CD4-positive, alpha-beta memory T cell (primary cell): ENCODE measurements at places on chromosomes 12 and 14.

GRCh38 chr12:47800582-47800981 is 19.1 kb downstream of the HDAC7 start:
- no peak for DNase-seq

- no peak for DNase-seq
Observed at GRCh38 chr14:68386950-68387779, 405.7 kb downstream of the ZFP36L1 start.

DNA sequence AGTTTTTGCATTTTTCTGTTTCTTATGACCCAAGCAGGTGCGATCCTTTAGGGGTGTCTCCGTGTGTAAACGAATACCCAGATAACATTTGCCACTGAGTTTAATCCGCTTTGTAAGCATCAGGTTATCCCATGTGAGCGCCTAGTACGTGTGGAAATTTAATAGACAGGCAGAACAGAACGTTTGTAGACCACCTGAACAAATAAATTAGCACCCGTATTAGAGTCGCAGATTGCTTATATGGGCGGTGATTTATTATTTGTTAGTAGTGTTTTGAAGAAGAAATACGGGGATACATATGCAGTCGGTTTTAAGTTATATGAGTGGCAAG is 325 bp downstream of the C12orf60 start:
- DNase-seq: no peak

DNA sequence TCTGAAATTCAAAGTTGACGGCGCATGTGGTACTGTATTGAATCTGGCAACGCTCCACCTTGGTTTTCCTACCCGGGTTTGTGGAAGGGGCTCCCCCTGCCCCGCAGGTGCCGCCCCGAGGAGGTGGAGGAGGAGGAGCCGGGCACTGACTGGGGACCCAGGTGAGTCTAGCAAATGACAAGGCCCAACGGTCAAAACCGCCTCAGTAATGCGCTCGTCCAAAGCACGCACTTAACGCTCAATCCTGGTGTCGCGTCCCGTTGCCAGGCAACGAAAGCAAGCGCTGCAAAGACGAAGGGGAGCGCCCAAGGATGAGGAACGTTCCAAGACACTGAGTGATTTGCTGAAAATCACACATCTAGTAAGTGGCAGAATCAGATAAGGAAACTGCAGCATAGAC is 24.0 kb upstream of the CLEC4E start:
- no peak for DNase-seq

DNA sequence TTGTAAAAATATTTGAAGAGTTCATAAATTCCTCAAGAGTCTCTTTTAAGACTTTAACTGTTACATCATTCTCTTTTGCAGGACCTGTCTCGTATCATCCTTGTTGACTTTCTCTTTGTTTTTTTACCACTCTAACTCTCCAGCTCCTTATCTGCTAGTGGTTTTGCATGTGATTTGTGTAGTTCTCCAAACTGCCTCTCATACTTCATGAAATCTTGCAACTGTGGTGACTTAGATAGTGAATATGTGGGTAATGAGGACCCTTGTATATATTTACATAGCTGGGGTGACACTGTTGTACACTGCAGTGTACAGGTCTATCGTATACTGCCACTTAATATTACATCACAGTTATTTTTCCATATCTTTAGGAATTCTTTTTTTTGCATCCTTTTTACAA is 40.2 kb upstream of the EMP1 start:
- DNase-seq: no peak
